A673 (cell line): ENCODE measurements at places on chromosomes 16 and 17. TPM values are rescaled to one million over a fixed set of nuclear protein-coding genes. Genes with fewer than 3 reads are reported as not detected.

PIGL gene
- 31.7 and 41.9 TPM in 2 replicates for total RNA-seq

- H3K27ac ChIP-seq = peak overlapping the region; percentile 62
- H3K4me1 ChIP-seq = peaks cover 23% of the 10 kb centered on the region
- DNase-seq = no peak
- H3K27me3 ChIP-seq = no peaks in the 10 kb centered on the region
- no peaks in the 10 kb centered on the region for H3K36me3 ChIP-seq
Measured at GRCh38 chr16:69064124-69064763, 41.2 kb upstream of the HAS3 start.

CSH2 gene
- total RNA-seq = not detected in 2 replicates

- H3K36me3 ChIP-seq = no peaks in the 10 kb centered on the region
- no peaks in the 10 kb centered on the region for H3K27me3 ChIP-seq
- DNase-seq = no peak
- H3K4me3 ChIP-seq = no peak overlapping the region
- no peak overlapping the region for H3K27ac ChIP-seq
Measured at GRCh38 chr17:68867759-68868516, 87.3 kb downstream of the ABCA8 start.

GRCh38 chr16:23175651-23176050, 6.9 kb upstream of the SCNN1G start:
- no peaks in the 10 kb centered on the region for H3K36me3 ChIP-seq
- H3K4me1 ChIP-seq = no peaks in the 10 kb centered on the region
- no peak for DNase-seq
- H3K4me3 ChIP-seq = no peak overlapping the region
- no peak overlapping the region for H3K27ac ChIP-seq
- no peaks in the 10 kb centered on the region for H3K27me3 ChIP-seq

DNA sequence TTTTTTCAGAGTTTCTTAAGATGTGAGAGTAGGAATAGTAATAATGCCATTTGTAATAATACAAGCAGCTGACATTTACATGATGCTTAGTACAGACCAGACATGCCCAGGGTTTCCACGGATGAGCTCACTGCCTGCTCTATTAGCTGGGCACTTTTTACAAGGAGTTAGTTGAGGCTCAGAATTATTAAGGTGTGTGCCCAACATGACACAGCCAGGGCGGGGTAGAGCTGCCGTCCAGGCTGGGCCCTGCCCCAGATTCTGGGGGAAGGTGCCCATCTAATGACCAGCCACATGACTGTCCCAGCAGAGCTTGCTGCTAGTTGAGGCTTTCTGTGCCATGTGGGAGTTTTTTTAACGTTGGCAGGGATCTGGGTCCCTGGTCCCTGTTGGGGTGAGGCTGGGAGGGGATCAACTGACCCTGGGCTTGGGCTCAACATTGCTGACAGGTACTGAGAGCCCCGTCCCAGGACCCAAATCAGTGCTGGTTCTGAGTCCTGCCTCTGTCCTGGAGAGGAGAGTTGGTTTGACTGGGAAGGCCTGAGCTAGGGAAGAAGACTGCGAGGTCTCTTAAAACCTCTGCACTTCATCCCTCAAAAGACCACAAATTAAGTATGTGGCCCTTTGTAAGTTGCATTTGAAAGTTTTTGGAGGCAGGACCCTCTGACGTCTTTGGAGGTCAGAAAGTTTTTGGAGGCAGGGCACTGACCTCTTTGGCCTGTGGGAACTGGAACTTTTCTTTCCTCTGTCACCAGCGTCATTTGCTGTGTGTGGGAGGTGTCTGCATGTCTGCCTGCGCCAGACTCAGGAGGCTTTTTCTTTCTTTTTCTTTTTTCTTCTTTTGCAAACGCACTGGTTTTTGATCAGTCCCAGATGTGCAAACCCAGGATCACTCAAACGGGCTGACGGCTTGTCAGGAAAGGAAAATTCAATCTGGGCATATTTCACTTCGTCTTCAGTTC, 2.2 kb downstream of the CRISPLD2 start:
- H3K4me1 ChIP-seq = no peaks in the 10 kb centered on the region
- no peak overlapping the region for H3K4me3 ChIP-seq
- no peak for DNase-seq
- H3K36me3 ChIP-seq = no peaks in the 10 kb centered on the region
- H3K27ac ChIP-seq = no peak overlapping the region

GRCh38 chr17:2735896-2736295, 13.6 kb downstream of the CCDC92B start:
- H3K4me3 ChIP-seq = no peak overlapping the region
- H3K36me3 ChIP-seq = no peaks in the 10 kb centered on the region
- no peaks in the 10 kb centered on the region for H3K27me3 ChIP-seq
- no peak overlapping the region for H3K27ac ChIP-seq

GRCh38 chr17:30952638-30953393, 18.0 kb upstream of the RNF135 start:
- H3K27ac ChIP-seq = no peak overlapping the region
- no peaks in the 10 kb centered on the region for H3K27me3 ChIP-seq
- no peaks in the 10 kb centered on the region for H3K36me3 ChIP-seq
- no peak for DNase-seq
